Central memory CD8-positive, alpha-beta T cell (primary cell): ENCODE measurements at places on chromosomes 6 and 20.

DNA sequence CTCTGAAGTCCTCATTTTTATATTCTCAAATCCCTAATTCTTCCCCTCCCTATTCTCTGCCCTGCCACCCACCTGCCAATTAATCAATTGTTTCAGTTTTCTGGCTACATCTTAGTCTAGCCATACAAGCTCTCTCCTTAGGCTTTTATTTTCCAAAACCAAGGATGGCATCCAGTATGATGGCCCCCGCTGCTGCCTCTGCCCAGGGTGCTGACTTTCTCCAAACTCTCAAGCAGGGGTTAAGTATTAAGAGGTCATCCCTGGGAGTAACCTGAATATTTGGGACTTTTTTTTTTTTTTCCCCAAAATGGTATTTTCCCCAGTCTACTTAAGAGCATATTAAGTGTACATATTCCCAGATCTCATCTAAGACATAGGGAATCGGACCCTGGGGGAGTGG is 183.8 kb downstream of the DHX35 start:
- H3K27me3 ChIP-seq, result peaks cover 29% of the 10 kb centered on the region
- no peaks in the 10 kb centered on the region for H3K4me1 ChIP-seq
- no peak for DNase-seq

DNA sequence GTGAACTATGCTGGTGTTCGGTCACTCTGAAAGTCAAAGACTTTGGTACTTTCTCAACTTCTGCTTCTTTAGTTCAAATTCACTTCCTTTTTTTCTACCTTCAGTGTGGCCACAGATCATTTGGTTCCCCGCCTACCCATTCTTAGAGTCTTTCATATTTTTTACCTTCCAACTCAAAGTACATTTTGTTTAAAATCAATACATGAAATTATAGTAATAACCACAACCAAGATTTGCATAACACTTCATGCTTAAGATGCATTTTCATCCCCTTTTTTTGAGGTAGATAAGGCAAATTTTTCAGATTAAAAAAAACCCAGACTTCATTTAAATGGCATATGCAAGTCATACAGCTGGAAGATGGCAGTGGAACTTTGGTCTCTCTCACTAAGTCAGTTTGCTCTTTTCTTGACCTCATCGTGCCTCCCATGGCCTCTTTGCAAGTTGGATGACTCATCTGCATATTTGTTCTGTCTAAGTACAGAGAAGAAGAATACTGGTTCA is 11.9 kb upstream of the CNR1 start:
- H3K4me1 ChIP-seq, result no peaks in the 10 kb centered on the region
- DNase-seq, result no peak
- no peak overlapping the region for H3K27ac ChIP-seq
- H3K27me3 ChIP-seq, result peaks cover 97% of the 10 kb centered on the region

DNA sequence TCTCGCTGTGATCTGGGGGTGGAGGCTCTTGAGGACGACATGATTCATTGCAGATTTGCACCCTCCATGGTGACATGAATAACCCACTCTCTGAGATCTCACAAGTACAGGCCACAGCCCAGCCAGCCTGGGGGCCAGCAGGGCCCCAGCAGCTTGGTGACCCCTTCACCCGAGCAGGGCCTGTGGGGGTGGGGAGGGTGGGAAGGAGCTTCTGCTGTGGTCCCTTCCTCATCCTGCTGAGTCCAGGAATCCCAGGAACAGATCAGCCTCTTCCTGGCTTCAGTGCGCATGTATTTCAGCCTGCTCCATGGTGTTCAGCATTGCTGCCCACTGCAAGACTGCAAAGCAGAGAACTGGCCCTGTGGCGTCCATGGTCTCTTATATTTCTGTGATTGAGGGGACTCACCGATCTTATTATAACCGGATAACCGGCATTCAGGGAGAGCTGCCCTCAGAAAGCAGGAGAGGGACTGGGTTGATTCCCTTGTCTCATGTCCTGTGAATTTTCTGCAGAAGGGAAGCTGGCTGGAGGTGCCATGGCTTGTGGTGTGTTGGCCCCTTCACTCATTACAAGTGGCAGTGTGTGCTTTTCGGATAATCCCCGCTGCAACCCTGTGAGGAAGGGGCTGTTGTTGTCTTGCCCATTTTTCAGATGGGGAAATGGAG is 118.8 kb upstream of the FRMD1 start:
- H3K36me3 ChIP-seq, result no peaks in the 10 kb centered on the region
- H3K4me1 ChIP-seq, result peaks cover 5% of the 10 kb centered on the region

DNA sequence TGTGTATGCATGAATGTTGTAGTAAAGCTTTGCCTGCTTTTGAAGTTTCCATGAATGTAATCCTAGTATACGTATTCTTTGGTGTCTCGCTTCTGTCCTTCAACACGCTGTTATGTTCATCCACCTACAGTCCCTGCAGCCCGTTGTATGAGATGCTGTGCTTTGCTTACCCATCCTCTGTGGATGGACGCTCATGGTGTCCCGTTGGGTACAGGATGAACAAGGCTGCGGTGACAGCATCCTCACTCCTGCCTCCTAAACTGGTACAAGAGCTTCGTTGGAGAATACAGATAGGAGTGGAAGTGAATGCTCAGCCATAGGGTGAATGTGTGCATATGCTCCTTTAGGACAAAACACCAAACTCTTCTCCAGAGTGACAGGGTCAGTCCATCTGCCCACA is 366.2 kb downstream of the ZFAND3 start:
- H3K27ac ChIP-seq, result no peak overlapping the region
- H3K4me3 ChIP-seq, result no peak overlapping the region
- no peaks in the 10 kb centered on the region for H3K27me3 ChIP-seq

- peaks cover 2% of the 10 kb centered on the region for H3K36me3 ChIP-seq
- H3K4me3 ChIP-seq, result no peak overlapping the region
- no peaks in the 10 kb centered on the region for H3K27me3 ChIP-seq
- H3K27ac ChIP-seq, result no peak overlapping the region
Observed at GRCh38 chr6:107401573-107401972, 57.8 kb downstream of the PDSS2 start.

DNA sequence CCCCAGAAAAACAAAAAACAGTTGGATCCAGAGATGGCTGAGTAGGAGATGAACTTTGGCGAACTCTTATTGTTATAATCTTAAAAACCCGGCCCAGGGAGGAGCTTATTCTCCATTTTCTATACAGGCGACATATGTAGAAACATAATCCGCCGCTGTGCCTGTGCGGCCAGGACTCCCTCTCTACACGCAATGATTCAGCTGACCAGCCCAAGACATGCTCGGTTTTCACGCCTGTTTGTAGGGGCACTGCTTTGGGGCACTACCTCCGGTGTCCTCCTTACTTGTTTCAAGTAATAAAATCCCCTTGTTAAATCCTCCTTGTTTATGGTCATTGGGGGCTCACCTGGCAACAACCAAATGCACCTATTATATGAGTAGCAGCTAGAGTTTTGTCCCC is 89.9 kb downstream of the SEL1L2 start:
- no peak overlapping the region for H3K4me3 ChIP-seq
- no peak overlapping the region for H3K27ac ChIP-seq

GRCh38 chr6:91827151-91827550 is 1240.3 kb upstream of the MAP3K7 start:
- no peak for DNase-seq
- H3K27ac ChIP-seq, result no peak overlapping the region
- H3K36me3 ChIP-seq, result peaks cover 2% of the 10 kb centered on the region
- no peak overlapping the region for H3K4me3 ChIP-seq
- H3K4me1 ChIP-seq, result no peaks in the 10 kb centered on the region

- DNase-seq, result no peak
- H3K36me3 ChIP-seq, result peaks cover 26% of the 10 kb centered on the region
- peak overlapping the region; percentile 73 for H3K4me3 ChIP-seq
Observed at GRCh38 chr6:142933701-142934100, 11.3 kb downstream of the HIVEP2 start.

- no peak for DNase-seq
- H3K27me3 ChIP-seq, result no peaks in the 10 kb centered on the region
- no peaks in the 10 kb centered on the region for H3K36me3 ChIP-seq
- no peak overlapping the region for H3K4me3 ChIP-seq
- H3K27ac ChIP-seq, result no peak overlapping the region
Observed at GRCh38 chr6:113182370-113183141, 674.6 kb upstream of the MARCKS start.

GRCh38 chr6:10908228-10908627 is 21.4 kb downstream of the SYCP2L start:
- H3K4me1 ChIP-seq, result no peaks in the 10 kb centered on the region
- no peaks in the 10 kb centered on the region for H3K36me3 ChIP-seq
- H3K27ac ChIP-seq, result no peak overlapping the region
- H3K4me3 ChIP-seq, result no peak overlapping the region
- H3K27me3 ChIP-seq, result peaks cover 12% of the 10 kb centered on the region
- DNase-seq, result no peak

GRCh38 chr6:45946352-45946751 is 69.3 kb downstream of the CLIC5 start:
- no peaks in the 10 kb centered on the region for H3K27me3 ChIP-seq
- no peaks in the 10 kb centered on the region for H3K4me1 ChIP-seq
- no peaks in the 10 kb centered on the region for H3K36me3 ChIP-seq

DNA sequence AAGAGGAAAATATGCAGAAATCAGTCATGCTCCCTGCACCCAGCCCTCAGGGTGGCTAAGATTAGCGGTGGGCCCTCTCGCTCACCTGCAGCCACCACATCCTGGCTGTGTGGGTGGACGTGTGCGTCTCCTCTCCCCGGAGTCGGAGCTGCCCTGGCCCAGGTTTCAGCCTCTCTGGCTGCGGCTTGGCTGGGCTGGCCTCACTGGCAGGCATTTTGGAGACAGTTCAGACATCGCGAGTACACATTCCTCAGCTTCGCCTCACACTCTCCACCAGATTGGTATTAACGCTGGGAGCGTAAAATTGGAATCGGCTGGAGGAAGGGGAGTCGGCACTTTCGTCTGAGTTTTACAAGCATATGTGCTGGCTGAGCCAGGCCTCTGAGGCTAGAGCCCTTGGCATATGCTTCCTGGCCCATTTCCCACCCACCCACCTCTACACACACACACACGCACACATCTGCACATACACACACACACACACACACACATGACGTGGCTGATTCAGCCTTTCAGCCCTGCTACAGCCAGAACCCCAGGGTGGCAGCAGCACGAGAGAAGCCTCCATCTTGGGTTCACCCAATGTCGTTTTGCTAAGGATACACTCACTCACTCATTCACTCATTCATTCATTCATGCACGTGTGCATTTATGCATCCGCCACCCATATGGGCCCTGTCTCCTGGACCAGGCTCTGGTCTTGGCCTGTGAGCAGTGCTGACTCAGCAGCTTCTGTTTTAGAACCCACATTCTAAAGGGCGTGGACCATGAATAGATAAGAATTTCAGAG is 42.9 kb downstream of the BCAS4 start:
- no peak for DNase-seq
- H3K4me3 ChIP-seq, result no peak overlapping the region
- H3K27me3 ChIP-seq, result no peaks in the 10 kb centered on the region
- H3K36me3 ChIP-seq, result peaks cover 6% of the 10 kb centered on the region
- H3K4me1 ChIP-seq, result no peaks in the 10 kb centered on the region
- no peak overlapping the region for H3K27ac ChIP-seq

DNA sequence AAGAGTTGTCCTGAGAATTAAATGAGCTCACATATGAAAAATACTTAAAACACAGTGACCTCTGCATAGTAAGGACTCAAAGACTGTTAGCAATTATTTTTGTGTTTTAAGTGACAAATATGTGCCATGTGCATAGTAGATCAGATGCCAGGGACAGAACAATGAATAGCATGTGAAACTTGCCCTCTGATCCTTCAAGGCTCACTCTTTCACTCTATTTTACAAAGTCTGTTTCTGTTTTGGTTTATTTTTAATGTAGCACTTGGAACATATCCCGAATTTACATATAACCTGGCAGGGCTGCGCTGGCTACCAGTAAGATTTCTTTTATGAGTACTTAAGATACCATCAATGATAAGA is 135.5 kb upstream of the TNFAIP3 start:
- peaks cover 15% of the 10 kb centered on the region for H3K27me3 ChIP-seq
- H3K27ac ChIP-seq, result no peak overlapping the region
- H3K4me3 ChIP-seq, result no peak overlapping the region
- H3K36me3 ChIP-seq, result peaks cover 2% of the 10 kb centered on the region

GRCh38 chr20:6863355-6863754 is 95.9 kb downstream of the BMP2 start:
- H3K27ac ChIP-seq, result no peak overlapping the region
- H3K27me3 ChIP-seq, result no peaks in the 10 kb centered on the region
- no peak overlapping the region for H3K4me3 ChIP-seq
- H3K4me1 ChIP-seq, result no peaks in the 10 kb centered on the region
- no peak for DNase-seq
- no peaks in the 10 kb centered on the region for H3K36me3 ChIP-seq

- DNase-seq, result no peak
- H3K4me3 ChIP-seq, result no peak overlapping the region
- H3K27me3 ChIP-seq, result no peaks in the 10 kb centered on the region
- no peaks in the 10 kb centered on the region for H3K4me1 ChIP-seq
- H3K27ac ChIP-seq, result no peak overlapping the region
Observed at GRCh38 chr6:131362696-131363095, 210.3 kb upstream of the ARG1 start.

DNA sequence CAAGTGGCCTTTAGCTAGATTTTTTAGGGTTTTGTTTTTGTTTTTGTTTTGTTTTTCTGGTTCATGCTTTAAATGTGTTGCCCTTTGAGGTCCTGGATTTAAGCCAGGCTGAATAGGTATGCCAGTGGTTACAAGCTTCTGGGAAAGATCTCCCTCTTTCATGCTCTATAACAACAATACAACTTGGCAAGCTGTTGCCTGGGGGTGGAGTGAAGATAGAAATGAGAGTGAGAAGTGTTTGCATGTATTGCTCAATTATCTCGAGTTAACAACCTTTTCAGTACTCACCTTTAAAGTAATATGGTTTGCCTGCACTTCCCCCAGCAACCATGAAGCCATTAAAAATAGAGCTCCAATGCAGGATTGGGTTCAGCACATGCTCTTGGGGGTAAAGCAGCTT is 19.2 kb upstream of the HAO1 start:
- no peak overlapping the region for H3K4me3 ChIP-seq
- no peaks in the 10 kb centered on the region for H3K36me3 ChIP-seq
- H3K27me3 ChIP-seq, result peaks cover 78% of the 10 kb centered on the region
- no peak for DNase-seq
- no peak overlapping the region for H3K27ac ChIP-seq

DNA sequence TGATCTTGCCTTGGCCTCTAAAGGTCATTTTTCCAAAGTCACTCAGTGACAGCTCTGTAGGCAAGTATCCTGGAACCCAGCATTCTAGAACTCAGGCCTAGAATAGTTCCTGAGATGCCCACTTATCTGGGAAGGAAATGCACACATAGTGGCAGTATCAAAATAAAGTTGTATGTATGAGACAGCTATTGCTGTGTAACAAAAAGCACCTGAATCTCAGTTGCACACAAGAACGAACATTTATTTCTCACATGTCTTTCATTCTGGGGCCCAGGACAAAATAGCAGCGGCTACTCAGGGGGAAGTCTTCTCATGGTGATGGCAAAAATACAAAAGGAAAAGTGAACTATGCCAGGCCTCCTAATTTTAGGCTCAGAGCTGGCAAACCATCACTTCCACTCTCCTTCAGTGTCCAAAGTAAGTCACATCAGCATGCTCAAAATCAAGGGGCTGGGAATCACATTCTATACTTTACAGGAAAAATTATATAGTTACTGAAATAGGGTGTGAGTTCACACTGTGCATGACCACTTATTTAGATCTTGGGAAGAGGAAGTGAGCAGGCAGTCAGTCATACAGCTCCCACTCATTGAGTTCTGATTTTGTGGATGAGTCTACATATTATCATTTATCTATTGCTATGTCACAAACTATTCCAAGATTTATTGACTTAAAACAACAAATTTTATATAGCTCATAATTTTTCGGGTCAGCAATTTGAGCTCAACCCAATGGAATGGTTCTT is 133.7 kb upstream of the RIN2 start:
- peaks cover 9% of the 10 kb centered on the region for H3K27me3 ChIP-seq
- H3K4me1 ChIP-seq, result no peaks in the 10 kb centered on the region
- no peak overlapping the region for H3K4me3 ChIP-seq
- no peaks in the 10 kb centered on the region for H3K36me3 ChIP-seq
